ENCODE measurements at places on chromosomes 11 and 22.
A peak's percentile ranks its signal among the peaks of the same experiment; 100 is the strongest.

GRCh38 chr11:130001461-130002351, 929 bp downstream of the PRDM10 start:
- DNase-seq: peak; percentile 4

DNA sequence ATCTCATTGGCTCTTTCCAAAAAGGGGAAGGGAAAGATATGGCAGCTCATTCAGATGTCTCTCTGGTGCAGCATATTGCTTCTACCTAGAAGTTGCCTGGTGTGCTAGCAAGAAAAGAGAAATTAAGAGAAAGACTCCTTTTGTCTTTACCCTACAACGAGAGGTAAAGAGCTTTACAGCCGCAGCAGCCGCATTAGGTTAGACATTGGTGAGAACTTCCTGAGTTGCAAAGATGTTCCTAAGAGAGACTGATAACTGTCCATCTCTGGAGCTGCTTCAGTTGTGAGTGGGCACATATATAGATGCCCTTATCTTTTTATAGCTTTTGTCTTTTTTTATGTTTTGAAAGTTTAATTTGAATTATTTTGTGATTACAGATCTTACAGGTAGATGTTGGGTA, 80.8 kb upstream of the NNMT start:
- DNase-seq: no peak

DNA sequence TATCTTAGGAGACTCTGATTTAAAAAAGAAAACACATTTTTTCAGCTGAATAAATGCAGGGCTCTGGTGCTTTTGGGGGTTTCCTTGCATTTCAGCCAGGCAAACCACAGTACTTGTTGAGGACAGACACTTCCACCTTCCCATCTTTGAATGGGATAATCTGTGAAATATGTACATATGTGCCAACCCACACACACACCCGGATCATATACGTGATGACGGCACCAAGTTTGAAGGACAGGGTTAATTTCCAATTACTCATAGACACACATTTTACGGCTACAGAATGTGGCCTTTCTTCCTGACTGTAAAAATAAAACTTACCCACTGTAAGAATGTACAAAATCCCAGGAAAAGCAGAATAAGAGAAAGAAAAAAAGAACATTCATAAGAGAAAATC, 104.4 kb downstream of the MPPED2 start:
- DNase-seq: no peak

DNA sequence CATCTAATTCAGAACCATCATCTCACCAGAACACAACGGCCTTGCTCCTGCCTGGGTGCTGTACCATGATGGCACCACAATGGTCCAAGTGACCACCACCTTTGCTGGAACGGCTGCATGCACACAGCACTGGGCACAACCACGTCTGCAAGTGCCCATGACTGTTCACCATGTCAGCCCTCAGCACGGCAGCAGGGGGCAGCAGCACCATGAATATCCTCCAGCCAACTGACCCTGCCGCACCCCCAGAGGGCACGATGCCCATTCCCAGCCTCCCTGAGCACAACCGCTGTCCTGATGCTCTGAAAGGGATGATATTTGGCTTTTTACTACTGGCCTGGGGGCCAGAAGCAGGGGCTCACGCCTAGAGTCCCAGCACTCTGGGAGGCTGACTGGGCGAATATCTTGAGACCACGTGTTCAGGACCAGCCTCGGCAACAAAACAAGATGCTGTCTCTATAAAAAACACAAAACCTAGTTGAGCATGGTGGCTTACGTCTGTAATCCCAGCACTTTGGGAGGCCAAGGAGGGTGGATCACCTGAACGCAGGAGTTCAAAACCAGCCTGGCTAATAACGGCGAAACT, 25.7 kb downstream of the DRD4 start:
- no peak for DNase-seq

DNA sequence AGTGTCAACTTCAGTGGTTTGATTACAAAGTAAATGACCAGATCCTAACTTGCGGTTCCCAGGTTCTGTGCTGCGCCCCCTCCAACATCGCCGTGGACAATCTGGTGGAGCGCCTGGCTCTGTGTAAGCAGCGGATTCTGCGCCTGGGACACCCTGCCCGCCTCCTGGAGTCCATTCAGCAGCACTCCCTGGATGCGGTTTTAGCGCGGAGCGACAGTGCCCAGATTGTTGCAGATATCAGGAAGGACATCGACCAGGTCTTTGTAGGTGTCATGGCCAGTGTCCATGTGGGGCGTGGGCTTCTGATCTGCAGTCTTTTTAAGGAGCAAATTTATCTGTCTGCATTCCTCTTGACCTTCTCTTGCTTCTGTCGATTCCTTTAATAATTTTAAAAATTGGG, 11.1 kb downstream of the IGHMBP2 start:
- no peak for DNase-seq

DNA sequence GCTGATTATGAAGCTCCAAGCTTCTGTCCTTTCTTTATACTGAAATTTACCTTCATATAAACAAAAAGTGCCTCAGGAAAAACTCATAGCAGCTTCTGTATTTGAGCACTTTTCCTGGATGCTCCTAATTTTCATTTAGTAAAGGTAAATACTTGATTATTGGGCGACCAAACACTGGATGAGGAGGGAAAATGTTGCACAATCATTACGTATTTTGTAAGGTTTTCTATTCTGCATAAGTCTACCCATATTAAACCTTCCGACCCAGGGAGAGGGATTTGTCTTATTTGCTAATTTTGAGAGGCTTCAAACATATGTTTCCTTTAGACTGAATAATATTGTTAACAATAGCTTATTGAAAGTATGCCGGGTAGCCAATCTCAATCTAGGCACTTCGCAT, 4.3 kb upstream of the SLC6A5 start:
- no peak for DNase-seq

GRCh38 chr11:77661670-77662069, 24.1 kb upstream of the CLNS1A start:
- no peak for DNase-seq

GRCh38 chr11:68255526-68255925, 16.2 kb downstream of the C11orf24 start:
- no peak for DNase-seq

DNA sequence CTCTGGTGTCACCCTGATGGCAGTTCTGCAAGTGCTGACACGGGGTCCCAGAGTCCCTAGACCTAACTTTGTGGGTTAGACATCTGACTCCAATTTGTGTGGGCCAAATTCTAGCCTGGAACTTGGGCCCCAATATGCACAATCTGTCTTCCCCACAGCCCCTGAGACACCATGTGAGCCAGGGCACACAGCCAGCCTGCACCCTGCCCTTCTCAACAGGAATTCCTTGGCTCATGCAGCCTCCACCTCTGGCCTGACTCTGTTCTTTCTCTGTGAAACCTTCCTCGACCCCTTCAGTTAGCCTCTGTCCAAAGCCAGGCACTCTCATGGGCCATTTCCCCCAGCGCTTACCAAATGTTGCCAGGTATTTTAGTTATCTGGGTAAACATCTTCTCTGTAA, 59.1 kb upstream of the POU2AF1 start:
- no peak for DNase-seq

- no peak for DNase-seq
Measured at GRCh38 chr11:75869661-75870455, 54.8 kb downstream of the UVRAG start.

- DNase-seq: no peak
Measured at GRCh38 chr11:124429599-124429998, 4.9 kb upstream of the OR8B4 start.

DNA sequence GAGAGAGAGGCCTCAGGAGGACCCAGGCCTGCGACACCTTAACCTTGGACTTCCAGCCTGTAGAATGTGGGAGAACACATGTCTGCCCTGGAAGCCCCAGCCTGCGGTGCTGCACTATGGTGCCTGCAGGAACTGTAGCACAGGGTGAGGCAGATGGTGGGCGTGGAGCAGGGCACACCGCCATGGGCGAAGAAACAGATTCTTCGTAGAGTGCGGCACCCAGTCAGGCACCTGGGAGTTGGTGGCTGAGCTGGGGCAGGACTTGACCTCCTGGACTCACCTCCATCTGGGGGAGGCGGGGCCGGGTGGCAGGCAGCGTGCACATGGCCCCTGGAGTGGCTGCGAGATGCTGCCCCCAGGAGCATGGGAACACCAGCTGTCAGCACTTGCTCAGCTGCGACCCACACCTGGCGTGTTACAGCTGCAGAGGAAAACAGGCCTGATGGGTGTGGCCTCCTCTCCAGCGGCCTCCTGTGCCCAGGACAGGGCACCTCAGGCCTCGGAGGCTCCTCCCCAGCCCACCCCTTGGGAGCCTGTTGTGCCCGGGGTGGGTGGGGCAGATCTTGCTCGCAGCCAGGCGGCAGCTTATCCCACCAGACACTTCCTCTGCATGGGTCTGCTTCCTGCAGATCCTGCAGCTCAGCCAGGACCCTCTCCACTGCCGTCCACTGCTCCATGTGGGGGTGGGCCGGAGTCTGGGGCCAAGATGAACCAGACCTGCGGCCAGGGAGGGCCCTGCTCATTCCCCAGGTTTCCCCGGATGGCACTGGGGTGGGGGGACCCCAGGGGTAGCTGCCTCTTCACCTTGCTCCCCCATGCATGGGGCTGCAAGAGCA, 80.4 kb downstream of the MYEOV start:
- DNase-seq: no peak

DNA sequence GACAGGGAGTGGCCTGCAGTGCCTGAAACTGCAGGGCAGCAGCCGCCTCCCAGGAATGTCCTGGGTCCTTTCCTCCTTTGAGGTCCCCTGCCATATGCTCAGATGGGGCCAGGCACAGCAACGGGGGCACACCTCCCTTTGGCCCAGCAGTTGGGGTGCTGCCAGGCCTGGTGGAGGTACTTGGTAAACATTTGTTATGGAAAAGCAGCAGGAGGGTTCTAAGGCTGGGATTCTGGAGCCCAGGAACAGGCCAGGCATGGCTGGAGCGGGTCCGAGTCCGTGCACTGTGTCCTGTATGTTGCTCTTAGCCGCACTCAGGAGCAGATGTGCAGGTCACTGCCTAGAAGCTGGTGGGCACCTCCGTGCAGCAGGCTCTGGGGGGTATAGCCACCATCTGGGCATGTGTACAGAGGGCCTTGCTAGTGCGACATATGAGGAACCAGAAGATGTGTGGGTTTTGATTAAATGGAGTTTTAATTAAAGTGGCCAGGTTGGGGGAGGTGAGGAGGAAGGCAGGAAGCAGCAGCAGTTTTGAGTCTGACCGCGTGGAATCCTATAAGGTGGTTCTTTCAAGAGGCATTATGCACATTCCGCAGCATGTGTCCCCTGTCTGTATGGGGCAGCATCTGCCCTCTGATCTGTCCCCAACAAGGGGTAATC, 1.5 kb downstream of the ADORA2A start:
- no peak for DNase-seq

DNA sequence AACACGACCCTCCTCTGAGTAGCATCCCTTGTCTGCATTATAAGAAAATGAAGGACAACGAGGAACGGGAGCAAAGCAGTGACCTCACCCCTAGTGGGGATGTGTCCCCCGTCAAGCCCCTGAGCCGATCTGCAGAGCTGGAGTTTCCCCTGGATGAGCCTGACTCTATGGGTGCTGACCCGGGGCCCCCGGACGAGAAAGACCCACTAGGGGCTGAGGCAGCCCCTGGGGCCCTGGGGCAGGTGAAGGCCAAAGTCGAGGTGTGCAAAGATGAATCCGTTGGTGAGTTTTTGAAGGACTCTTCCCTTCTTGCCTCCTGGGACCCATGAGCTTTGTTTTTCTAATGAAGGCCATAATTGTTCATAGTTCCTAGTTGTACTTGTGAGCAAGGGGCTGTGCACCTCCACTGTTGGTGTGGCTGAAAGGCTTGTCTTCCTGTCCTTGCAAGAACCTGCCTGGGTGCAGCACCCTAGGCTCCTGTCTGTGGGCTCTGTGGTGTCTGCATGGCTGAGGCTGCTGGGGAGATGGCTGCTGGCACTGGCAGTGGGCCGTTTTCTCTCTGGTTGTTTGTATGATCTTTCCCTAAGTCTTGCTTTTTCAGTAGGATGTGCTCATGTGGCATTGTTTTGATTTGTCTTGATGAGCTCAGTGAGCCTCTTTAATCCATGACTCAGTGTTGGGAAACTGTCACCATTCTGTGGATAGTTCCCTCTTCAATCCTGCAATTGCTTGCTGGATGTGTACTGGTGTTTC, 10.1 kb downstream of the DGCR8 start:
- DNase-seq: no peak

DNA sequence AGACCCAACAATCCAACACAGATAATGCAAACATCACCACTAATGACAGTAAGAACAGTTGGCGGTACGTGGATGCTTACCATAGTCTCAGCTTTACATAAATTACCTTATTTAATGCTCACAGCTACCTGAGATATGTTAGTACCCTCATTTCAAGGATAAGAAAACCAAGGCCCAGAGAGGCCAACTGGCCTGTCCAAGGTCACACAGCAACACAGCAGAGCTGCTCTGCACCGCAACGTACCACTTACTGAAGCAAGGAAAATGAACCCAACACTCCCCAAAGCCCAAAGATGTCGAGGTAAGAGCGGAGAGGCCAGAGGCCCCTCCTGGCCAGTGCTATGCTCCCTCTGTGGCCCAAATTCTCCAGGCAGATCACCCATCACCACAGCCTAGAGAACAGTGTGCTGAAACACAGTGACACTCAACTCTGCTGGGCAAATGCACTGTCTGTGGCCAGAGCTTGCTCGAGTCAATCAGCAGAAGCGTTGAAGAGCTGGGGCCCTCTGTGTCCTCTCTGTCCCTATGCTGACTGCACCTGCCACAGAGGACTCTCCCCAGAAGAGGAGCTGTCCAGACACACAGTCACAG, 14.0 kb downstream of the SHANK2 start:
- no peak for DNase-seq

DNA sequence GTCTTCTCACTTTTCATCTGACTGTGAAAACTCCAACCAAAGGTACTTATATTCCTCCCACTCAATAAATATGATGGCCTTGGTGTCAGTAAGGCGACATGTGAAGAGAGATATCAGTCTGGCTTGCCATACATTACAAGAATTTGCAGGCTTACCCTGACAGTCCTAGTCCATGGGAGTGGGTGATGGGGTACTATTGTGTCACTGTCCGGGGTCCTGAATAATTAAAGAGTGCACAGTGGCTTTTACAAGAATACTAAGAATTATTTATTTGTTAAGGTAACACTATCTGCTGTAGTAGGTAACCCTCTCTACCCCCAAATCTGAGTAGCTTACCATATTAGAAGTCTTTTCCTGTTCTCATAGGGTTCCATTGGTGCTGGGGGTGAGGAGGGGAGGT, 23.1 kb upstream of the IZUMO1R start:
- no peak for DNase-seq

DNA sequence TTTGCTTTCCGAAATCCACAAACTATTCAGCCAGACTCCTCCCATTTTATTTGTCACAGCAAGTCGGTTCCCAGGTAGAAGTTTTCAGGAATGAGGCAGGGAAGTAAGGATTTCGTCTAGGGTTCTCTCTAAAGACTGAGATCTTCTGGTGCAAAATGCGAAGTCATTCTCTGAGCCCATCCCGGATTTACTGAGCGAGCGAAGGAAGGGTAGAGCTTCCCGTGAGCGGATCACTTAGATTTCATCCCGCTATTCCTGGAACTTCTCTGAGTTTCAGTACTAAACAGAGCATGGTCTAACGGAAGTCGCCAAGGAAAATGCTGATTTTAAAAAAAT, 3.1 kb upstream of the CALCA start:
- no peak for DNase-seq

Measured in stimulated activated CD8-positive, alpha-beta memory T cell treated with anti-CD3 and anti-CD28 coated beads, Interleukin-7, amount 100 ng/mL, for 24 hours (primary cell).